ENCODE measurements at places on chromosomes 13 and 19.

DNA sequence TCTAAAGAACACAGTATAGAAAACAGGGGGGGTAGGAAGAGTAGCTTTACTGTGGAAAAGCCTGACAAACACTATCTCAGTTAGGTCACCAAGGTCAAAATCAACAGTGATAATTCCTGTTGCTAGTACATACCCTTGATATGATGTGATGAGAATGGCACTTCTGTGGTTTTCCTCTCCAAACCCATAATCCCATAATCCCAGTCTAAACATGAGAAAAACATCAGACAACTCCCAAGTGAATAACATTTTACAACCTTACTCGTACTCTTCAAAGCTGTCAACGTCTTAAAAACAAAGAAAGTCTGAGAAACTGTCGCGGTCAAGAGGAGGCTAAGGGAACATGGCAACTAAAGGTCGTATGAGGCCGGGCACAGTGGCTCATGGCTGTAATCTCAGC is 137.6 kb downstream of the FOXO1 start:
- DNase-seq, result no peak

- no peak for DNase-seq
Observed at GRCh38 chr13:51581148-51581820, 3.0 kb upstream of the WDFY2 start.

DNA sequence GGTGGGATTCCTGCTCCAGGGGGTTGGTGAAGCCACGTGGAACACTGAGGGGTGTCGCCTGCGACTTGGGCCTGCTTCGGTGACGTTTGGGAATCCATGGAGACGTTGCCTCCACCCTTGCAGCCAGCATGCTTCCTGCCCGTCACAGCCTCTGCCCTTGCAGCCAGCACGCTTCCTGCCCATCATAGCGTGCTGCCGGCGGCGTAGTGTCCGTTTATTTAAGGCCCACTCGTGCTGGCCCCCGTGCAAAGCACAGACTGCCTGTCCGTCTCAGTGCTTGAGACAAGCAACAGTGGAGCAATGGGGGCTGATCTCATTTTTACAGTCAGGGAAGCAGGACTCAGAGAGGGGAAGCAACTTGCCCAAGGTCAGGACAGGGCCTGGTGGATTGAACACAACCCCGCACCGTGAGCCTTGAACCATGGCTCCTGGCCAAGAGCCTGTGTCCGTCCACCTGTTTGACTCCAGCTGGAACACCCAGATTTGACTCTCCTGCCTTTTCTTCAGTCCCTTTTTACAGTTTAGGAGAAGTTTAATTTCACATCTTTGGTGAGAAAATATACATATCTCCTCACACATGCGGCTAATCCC is 149.6 kb downstream of the TEX29 start:
- DNase-seq, result no peak

DNA sequence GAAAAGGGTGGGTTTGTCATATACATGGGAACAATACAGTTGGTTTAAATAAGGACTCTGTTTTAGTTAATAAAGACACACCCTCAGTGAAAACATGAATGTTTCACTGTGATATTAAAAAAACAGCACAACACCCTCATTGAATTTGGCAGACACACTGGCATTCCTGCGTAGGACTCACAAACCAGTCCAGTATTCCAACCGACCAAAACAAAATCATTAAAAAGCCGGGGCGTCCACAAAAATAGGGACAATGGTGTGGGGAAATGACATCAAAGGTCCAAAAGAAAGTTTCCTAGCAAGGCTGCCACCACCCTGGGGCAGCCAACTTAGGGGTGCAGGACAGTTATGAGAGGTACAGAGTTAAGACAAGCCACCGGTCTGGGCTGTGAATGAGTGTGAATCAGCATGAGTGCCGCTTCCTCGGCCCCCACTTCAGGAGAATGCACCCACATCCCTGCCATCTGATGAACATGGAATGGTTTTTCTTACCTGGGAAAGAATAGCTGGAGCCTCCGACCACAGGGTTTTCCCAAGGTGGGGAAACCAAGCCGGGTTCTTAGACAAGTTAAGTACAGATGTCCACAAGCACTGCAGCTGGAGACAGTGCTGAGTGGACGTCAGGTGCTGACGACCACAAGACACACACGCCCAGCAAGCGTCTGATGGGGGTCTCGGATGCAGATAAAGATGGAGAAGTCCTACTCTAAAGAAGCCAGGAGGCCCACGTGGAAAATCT is 73.3 kb downstream of the KLF2 start:
- DNase-seq, result no peak

GRCh38 chr19:46186717-46187101 is 38.7 kb downstream of the IGFL2 start:
- DNase-seq, result no peak

GRCh38 chr19:28485292-28485691 is 727.7 kb downstream of the UQCRFS1 start:
- no peak for DNase-seq
